H7 (cell line): ENCODE measurements at places on chromosomes 1 and 21.
A peak's percentile ranks its signal among the peaks of the same experiment; 100 is the strongest.

GRCh38 chr1:15684042-15684461 lies at the start of gene PLEKHM2:
PLEKHM2 (plus strand) TSS chr1:15684320; CDS start chr1:15684559, 239 bp downstream.
- peak; percentile 90 for DNase-seq

DNA sequence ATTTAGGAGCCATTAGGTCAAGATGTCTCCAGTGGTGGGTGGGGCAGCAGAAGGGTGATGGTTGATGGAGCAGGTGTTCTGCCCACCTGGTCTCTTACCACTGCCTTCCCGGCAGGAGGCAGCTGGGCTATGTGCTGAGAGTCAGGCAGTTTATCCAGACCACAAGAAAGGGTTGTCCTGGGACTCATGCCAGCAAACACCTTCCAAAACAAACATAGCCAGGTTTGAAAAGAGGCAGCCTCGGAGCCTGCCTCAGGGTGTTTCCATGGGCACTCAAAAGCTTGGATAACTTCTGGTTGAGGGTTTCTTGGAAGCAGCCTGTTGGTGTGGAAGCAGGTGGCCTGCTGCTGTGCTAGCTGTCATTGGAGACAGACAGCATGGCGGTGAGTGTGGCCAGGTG lies 187.2 kb downstream of the PCP4 start:
- DNase-seq, result no peak

DNA sequence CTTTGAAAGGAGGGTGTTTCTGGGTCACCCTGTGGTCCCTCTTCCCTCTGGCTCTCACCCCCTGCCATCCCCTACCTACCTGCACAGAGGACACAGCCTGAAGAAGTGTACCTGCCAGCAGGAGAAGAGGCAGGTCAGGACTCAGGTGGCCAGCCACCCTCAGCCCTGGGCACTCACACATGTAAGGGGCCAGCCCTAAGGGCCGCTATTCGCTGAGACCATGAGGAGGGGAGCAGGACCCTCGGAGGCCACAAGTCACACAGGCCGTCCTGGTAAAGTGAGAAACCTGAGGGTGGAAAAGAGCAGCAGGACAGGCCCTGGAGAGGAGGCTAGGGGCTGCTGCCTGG lies 1.2 kb downstream of the ZNF692 start:
- DNase-seq, result no peak

- DNase-seq, result no peak
Measured at GRCh38 chr21:27171707-27172106, 204.8 kb upstream of the ADAMTS5 start.

- DNase-seq, result no peak
Measured at GRCh38 chr21:39927304-39927886, 60.2 kb downstream of the PCP4 start.

DNA sequence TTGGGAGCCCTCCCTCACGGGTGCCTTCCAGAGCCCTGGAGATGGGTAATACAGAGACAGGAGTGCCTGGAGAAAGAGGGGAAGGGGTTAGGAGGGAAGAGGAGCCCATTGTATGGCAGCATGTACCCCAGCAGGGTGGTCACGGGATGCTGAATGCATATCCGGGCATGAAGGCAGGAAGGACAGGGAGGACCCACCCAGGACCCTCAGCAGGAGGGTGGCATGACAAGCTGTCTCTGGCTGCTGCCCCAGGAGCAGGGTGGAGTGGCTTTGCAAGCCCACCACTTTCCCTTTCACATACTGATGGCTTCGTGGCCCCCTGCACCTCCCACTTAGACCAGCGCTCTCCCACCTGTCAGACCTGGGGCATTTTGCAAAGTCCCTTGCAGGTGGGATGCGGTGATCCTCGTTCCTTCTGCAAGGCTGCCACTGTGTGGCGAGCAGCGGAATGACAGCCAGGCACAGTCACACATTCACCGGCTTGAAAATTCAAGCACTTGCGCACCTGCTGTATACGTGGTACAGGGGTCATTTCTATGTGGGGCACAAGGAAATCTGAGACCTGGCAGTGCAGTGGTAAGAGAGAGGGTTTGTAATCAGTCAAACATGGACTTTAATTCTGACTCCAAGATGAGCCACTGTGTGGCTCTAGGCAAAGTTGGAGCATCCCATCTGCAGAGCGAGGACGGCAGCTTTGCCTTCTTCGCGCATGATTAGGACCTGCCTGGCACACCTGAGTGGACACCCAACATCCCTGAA lies 53.2 kb upstream of the TMEM51 start:
- peak; percentile 93 for DNase-seq

DNA sequence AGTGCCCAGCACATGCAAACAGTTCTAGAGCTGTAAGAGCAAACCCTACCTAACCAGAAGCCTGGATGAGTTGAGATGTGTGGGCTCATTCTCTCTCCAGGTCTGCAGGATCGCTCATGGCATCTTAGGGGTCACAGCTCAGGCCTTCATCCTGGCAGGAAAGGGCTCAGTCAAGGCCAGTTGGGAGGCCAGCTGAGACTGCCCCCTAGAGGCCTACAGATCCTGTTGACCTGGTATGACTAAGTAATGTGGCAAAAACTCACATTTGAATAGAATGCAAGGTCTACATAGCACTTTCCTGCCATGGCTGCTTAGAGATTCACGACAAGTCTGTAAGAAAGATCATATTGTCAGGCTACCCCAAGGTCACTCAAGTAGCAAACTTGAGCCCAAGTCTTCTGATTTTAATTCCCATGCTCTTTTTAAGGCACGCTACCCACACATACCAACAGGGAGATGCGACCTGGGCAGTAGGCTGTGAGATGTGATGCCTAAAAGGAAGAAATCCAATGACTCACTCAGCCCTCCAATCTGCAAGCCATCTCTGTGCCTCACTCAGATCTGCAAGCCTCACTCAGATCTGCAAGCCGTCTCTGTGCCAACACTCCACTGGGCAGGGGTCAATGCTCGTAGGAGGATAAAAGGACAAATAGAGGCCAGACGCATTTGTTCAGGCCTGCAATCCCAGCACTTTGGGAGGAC lies 5.1 kb upstream of the CAPN8 start:
- DNase-seq, result peak; percentile 84

DNA sequence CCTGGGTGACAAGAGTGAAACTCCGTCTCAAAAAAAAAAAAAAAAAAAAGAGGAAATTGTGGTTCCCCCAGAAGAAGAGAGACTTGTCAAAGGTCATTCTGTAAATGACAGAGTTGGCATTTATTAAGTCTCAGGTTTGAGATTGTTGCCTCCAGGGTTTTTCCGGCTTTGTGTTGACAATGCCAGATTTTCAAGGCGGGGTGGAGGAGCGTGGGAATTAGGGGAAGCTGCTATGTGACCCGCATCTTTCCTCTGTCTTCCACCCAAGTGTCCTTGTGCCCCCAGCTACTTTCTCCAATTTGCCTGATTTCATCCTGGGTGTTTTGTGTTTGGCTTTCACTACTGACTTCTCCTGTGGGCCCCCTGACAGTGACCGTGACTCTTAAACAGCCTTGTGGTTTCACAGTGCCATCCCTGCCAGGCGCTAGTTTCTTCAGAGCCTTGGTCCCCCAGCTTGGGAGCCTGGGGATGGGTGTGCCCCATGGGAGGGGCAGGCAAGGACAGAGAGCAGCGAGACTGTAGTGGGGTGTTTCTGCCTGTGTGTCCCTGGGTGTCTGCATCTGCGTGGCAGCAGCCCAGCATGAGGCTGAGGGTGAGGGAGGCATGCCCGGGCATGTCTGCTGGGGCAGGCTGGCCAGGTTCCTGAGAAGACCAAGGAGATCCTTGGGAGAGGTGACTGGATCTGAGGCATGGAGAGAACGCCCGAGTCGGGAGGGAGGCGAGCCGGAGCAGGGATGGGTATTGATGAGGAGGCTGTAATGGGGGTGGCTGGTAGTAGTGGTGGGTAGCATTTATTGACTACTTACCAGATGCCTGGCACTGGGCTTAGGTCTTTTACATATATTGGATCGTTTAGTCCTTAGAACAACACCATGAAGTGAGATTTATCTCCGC lies 46.3 kb downstream of the IER5 start:
- DNase-seq, result peak; percentile 35

DNA sequence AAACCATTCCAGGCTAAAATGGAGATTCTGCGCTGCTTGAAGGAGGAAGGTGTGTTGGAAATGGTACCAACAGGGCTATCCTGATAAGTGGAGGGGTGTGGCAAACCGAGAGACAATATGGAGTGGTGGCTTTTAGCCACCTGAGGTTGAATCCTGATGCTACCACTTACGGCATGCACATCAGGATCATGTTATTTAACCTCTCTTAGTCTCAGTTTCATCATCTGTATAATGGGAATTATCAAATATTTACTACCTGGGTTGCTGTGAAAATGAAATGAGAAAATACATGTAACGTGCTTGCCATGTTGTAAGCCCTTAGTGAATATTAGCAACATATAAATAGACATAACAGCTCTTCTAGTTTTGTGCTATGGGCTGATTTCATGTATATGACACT lies 117.1 kb downstream of the TBX19 start:
- DNase-seq, result no peak

GRCh38 chr1:67188137-67188536 lies 21.9 kb downstream of the IL23R start:
- DNase-seq, result no peak

DNA sequence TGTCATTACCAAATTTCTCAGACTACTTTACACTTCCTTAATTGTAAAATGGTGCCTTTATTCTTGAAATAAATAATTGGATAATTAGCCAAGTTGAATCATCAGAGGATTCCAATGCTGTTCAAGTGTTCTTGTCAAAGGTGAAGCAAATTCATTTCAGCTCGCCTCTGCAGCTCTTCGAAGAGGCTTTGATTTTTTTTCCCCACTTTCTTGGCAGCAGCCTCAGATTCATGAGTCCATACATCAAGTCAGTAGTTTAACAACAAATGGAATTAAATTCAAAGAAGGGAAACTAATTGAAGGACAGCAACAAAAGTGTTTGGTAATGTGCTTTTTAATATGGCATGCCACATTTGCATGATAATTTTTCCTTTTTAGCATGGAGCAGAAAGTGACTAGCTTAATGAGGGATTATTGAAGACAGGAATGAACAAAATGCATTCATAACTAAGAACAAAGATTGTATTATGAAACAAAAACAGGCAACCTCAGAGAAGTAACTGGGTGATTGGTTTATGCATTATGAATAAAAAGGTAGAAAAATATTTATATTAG lies 239.0 kb downstream of the USH2A start:
- no peak for DNase-seq

DNA sequence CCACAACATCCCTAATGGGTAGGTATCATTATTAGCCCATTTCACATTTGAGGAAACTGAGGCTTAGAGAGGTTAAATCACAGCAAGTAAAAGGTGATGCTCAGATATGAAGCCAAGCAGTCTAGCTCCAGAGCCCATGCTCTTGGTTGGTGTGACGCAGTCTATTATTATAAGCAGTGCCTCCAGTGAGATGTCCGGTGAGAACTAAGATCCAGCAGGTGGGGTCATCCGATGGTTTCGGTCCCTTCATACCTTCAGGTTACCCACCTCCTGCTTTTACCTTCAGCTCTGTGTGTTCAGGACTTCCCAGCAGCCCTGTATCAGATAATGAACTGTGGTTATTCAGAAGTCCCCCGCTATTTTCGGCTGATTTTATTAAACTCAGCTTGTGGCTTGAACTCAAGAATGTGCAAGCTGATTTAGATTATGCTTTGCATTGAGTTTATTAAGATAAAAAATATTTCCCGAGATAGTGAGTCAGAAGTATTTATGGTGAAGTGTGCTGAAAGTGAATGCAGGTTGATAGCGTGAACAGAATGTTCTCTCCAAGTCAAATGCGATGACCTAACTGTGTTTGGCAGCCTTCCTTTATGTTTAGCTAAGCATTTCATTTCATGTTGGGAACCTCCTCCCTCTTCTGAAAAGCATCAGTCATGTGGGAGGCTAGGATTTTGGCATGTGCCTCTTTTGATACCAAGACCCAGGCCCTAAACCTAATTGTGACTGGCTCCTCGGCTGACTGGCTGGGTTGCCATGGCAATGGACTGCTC lies 160.9 kb upstream of the UBE2U start:
- DNase-seq, result no peak

DNA sequence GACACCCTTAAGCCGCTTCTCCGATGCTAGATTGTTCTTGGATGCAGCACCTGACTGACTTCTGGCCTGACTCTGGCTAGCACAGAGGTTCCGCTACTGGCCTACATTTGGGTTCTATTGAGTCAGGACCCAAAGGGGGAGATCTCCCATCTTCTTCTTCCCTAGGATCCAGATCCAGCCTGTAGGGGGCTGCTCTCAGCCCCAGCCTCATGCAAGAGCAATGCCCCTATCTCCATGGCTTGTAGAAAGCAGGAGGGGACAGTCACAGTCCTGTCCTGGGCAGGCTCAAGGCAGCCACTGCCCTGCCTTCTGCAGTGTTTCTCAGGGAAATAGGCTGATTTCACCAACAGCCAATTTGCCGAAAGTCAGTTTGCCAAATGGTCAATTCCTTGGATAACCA lies 6.3 kb upstream of the ADAR start:
- DNase-seq, result peak; percentile 46

DNA sequence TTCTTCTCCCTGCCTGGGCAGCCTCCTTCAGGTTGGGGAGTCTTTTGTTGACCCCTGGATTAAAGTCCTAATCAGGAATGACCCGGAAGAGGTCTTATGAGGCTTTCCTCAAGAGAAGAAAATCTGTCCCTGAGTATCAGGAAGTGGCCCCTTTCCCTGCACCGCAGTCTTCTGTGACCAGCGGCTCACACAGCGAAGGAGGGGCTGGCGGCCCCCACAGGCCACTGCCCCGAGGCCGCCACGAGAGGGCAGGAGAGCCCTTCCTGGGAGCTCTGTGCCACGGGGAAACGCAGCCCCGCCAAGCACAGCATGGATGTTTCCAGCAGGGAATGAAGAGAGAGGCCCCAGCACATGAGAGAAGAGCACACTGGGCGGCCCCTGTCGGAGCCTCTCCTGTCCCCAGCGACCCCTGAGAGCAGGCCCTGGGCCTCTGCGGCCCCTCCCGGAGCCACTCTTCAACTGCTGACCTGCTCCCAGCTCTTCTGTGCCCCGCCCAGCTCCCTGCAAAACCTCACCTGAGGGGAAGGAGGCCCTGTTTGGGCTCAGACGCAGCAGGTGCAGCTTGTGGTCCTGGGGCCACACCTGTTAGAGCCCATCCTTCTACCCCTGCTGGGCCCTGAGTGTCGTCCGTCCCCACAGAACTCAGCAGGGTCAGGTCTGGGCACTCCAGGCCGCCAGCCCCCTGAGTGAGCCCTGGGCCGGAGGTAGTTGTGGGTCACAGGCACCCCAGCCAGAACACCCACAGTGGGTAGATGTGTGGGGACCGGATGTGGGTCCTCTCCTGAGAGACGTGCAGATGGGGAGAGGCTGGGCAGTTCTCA lies 4.9 kb upstream of the POFUT2 start:
- DNase-seq, result peak; percentile 95

DNA sequence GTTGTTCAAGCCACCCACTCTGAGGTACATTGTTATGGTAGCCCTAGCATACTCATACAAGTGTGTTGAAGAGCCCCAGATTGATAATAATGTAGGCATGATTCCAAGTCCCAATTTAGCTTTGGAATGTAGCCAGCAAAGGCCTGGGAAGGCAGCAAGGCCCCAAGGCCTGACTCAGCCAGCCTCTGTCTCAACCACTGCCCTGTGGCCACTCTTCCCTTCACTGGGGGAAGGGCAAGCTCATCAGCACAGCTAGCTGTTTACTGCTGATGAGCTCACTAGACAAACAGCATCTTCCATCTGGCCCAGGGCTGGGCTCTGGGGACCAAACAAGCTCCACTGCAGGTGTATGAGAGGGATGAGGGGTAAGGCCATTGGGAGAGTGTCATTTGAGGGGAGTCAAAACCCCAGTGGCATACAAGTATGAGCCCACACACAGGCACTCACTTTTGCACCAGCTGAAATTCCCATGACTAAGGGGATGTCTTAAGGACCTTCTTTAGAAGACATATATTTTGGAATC lies 2.2 kb upstream of the IRF6 start:
- DNase-seq, result no peak

GRCh38 chr1:238568735-238569134 lies 678.0 kb upstream of the ZP4 start:
- DNase-seq, result no peak
